ENCODE measurements at places on chromosomes 13 and 19.

DNA sequence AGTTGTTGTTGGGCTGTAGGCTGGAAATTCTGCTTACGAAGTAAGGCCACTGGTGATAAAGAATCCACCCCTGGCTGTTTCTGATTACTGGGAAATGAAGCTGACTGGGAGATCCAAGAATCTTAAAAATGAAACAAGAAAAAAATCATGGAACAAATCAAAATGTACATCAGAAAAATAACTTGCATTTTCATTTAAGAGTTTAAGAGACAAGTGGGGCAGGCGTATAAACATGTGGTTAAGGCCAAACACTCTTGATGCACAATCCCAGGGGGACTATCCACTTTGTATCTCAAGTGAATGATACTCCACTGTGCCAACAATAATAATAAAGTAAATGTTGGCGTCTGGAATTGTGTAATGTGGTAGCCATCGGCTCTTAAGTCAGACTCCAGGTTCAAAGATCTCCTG lies 24.6 kb downstream of the ZMYM5 start:
- no peak for DNase-seq

- no peak for DNase-seq
These were observed 135.2 kb downstream of the USP12 start for GRCh38 chr13:27036236-27036981.

DNA sequence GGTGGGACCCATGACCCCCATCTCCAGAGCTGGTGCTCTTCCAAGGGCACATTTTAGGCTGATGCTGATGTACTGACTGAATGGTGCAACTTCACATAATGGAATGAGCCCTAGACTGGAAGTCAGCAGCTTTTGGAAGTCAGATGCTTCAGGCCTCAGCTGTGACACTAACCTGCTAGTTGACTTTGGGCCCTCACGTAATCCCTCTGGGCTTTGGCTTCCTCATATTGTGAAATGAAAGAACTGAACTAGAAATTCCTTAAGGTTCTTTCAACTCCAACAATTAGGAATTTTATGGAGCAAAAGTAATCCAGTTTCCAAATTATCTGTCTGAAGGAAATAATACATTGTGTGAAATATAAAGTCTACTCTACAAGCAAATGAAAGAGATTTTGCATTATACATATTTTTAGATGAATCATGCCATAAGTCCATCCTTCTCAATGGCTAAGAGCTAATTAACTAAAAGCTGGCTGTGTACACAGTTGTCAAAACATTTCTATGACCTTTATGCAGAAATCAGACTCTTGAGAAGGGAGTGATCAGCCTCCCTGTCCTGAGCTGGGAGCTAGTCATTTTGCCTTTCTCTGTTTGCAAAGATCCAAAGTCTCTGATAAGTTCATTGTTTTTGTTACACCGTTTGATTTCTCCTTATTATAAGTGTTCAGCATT lies 204.2 kb downstream of the DCLK1 start:
- DNase-seq = no peak

GRCh38 chr13:98828614-98829013 lies 76.1 kb upstream of the SLC15A1 start:
- no peak for DNase-seq

DNA sequence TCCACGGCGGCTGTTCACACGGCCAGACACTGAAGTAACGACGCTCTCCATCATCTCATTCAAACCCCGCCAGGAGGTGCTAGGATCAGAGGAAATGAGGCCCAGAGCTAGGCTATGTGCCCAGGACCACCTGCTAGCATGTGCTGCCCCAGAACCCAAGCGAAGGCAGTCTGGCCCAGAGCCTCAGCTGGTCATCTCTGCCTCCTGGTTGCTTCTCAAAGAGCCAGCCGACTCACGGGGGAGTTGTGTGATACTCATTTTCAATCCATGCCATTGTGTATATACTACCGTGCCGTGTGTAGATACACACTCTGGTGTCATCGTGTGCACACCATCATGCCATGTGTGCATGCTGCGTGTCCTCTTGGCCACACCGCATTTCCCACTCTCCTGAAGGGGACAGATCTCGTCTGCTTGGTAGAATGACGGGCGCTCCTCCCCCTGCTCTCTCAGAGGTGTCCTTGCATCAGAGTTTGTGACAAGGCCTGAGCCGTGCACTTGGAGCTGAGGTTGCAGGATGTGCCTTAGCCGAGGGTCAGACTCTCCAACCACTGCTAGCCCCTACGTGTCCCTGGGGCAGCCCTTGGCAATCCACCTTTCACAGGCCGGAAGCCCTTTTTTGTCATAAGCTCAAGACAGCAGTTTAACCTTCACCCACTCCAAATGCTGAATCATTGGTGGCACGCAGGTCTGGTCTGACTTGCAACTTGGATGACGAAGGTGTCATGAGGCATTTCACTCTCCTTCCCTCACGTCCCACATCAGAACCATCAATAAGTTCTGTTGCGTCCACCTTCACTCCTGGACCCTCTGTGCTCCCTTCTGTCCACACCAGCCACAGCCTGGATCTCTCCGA lies 130.4 kb downstream of the CRYL1 start:
- DNase-seq = no peak

DNA sequence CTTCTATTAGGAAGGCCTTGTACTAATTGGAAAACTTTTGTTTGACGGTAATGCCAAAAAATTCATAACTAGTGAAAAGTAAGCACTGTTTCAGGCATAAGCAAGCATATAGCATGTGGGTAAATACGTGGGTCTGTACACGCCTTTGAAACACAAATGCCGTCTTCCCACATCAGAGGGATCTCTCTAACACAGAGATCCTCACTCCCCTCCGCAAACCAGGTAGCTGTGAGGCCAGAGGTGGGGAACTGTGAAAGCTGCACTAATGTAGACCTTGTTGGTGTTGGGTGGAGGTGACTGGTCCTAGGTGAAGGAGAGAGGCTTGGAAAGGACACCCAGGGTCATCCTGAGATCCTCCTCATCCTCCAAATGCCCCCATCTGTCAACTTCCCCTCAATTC lies 16.0 kb upstream of the POU2F2 start:
- DNase-seq = no peak

DNA sequence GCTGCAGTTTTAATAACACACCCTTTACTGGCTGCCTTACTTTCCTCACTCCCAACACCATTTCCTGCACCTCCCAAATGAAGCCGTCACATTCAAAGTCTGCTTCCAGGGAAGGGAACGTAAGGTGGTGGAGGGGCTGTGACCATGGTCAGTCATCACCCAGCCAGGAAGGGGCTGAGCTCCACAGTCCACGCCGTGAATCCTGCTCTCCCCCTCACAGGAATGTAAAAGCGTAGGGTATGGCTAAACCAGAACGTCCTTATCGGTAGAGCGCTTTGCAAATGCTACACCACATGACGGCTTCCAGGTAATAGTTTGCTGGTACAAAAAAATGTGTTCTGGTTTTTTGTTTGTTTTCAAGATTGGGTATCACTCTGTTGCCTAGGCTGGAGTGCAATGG lies 7.0 kb downstream of the NUMBL start:
- DNase-seq = no peak

DNA sequence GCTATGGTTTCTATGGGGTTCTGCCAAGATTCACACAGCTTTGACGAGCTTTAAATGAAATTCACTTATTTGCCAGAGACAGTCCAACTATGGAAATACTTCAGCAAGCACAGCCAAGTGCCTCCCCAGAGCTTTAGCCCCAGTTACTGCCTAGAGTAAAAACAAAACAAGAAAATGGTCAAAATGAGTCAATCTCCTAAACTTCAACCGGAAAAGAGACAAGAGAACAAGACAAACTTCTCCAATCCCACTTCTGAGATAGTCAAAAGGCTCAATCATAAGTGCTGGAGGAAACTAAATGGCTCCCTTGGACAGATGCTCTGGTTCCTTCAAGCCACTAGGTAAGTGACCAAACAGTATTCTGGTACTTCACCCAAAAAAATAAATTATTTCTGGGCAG lies 65.8 kb downstream of the KATNAL1 start:
- no peak for DNase-seq
